ENCODE measurements at places on chromosomes 1 and 21. TPM values are rescaled to one million over a fixed set of nuclear protein-coding genes. Genes with fewer than 3 reads are reported as not detected.

ZNF683 gene
- not detected for total RNA-seq

HUNK gene
- not detected for total RNA-seq

AVPR1B gene
- not detected for total RNA-seq

MYCL gene
- 0.40 TPM for total RNA-seq

FHAD1 gene
- total RNA-seq = 0.87 TPM

ATAD3C gene
- 0.03 TPM for total RNA-seq

S100A2 gene
- 79.0 TPM for total RNA-seq

HCRTR1 gene
- total RNA-seq = not detected

HLCS gene
- 24.4 TPM for total RNA-seq

HSPB7 gene
- not detected for total RNA-seq

TRPM2 gene
- total RNA-seq = 1.4 TPM

FAM110D gene
- 0.19 TPM for total RNA-seq

CAPZA1 gene
- 240 TPM for total RNA-seq

GPATCH2 gene
- total RNA-seq = 8.1 TPM

DIP2A gene
- total RNA-seq = 17.7 TPM

LCE3E gene
- not detected for total RNA-seq

CSMD2 gene
- 2.3 TPM for total RNA-seq

SELENBP1 gene
- not detected for total RNA-seq

AGMAT gene
- not detected for total RNA-seq

TNN gene
- total RNA-seq = not detected

GSTM1 gene
- total RNA-seq = 17.0 TPM

GJA8 gene
- not detected for total RNA-seq

FALEC gene
- total RNA-seq = not detected

LINGO4 gene
- total RNA-seq = not detected

SFPQ gene
- total RNA-seq = 216 TPM

F11R gene
- total RNA-seq = 6.6 TPM

TLR5 gene
- total RNA-seq = not detected

DLGAP3 gene
- 0.05 TPM for total RNA-seq

AK5 gene
- 14.9 TPM for total RNA-seq

CRP gene
- total RNA-seq = not detected

LCE3D gene
- total RNA-seq = not detected

TMEM269 gene
- 0.03 TPM for total RNA-seq
